Heart left ventricle (tissue), 16 donors: ENCODE measurements at places on chromosomes 2 and 18. TPM values are rescaled to one million over a fixed set of nuclear protein-coding genes. Genes with fewer than 3 reads are reported as not detected.

The CXCR1 gene
- total RNA-seq, result 0.59 TPM

DNA sequence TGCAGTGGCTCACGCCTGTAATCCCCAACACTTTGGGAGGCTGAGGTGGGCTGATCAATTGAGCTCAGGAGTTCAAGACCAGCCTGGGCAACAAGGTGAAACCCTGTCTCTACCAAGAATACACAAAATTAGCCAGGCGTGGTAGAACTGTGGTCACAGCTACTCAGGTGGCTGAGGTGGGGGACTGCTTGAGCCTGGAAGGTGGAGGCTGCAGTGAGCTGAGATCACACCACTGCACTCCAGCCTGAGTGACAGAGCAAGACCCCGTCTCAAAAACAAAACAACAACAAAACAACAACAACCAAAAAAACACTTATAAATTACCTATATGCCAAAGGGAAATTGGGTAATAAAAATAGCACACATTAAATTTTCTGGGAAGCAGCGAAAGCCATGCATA is 141.6 kb downstream of the HDAC4 start:
- H3K4me3 ChIP-seq, result no peak overlapping the region
- no peaks in the 10 kb centered on the region for H3K36me3 ChIP-seq
- peak overlapping the region; percentile 46 for H3K27ac ChIP-seq
- H3K4me1 ChIP-seq, result peaks cover 50% of the 10 kb centered on the region

- H3K27me3 ChIP-seq, result peaks cover 5% of the 10 kb centered on the region
- DNase-seq, result no peak
- no peak overlapping the region for H3K27ac ChIP-seq
- no peaks in the 10 kb centered on the region for H3K36me3 ChIP-seq
- no peak overlapping the region for H3K4me3 ChIP-seq
Measured at GRCh38 chr2:67872481-67872880, 190.3 kb downstream of the C1D start.

The EPHA4 gene
- 18.4 TPM for total RNA-seq

The NFATC1 gene
- 16.0 TPM for total RNA-seq

The CD28 gene
- total RNA-seq, result 2.1 TPM

The ALPP gene
- not detected for total RNA-seq

DNA sequence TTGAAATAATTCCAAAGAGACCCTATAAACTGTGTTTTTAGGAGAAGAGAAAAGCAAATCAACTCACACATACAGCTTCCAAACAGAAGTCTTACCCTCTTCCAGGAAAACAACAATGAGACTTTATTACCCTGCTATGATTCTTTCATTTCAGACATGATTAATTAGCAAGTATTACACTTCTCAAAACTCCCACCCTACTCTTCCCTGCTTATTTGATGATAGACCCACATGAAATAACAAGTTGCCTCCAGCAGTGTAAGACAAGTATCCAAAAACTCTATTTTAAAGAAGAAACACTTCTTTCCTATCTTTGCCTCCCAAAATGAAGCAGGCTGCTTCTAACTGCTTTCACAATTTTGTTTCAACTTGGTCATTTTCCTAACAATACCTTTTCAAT is 4.1 kb downstream of the FIGN start:
- H3K4me3 ChIP-seq, result peak overlapping the region; percentile 60
- H3K27ac ChIP-seq, result peak overlapping the region; percentile 48
- peaks cover 6% of the 10 kb centered on the region for H3K4me1 ChIP-seq
- no peaks in the 10 kb centered on the region for H3K36me3 ChIP-seq

DNA sequence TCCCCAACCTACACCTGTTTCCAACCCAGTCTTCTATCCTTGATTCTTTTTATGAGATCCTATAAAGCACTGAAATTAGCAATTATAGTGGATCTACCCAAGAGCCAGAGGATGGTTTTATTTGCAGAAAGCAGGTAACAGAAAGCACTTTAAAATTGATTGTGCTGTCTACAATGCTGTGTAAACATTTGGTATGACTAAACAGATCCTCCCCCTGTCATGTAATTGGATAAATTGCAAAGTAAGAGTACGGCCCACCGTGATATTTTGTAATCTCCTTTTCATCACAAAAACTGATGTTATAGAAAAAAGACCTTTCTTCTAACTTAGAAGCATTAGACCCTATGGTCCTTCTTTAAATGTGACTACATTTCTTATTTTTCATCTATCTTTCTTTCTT is 11.3 kb upstream of the PPP3R1 start:
- H3K27ac ChIP-seq, result no peak overlapping the region
- no peaks in the 10 kb centered on the region for H3K36me3 ChIP-seq
- H3K4me1 ChIP-seq, result no peaks in the 10 kb centered on the region
- no peak overlapping the region for H3K4me3 ChIP-seq
- DNase-seq, result no peak
- no peaks in the 10 kb centered on the region for H3K27me3 ChIP-seq

DNA sequence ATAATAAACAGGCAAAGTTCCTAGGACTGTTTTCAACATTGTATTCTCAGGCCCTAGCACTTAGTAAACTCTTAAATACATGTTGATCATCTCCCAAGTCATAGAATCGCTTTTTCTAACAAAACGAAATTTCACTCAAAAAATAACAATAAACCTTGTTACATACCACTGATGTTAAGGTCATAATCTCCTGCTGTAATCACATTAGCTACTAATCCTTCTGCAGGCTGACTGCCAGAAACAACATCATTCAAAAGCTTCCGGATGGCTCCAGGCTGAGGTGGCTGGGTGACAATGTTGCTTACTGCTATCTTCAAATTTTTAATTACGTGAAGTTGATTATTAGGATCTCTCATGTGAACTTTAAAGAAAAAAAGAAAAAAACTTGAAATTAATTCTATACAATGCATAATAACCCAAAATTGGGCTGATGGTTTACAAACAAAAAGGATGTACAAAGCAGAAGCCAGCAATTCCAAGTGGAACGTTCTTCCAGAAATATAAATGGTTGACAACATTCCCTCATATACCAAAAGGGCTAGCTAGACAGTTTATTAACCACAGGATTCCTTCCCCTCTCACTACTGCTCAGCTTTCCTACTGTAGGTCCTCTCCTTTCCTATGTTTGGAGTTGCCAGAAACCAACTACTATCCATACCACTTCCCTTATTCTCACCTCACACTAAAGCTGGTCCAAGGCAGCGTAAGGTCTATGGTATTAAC is 11.6 kb downstream of the TRAPPC8 start:
- H3K36me3 ChIP-seq, result peaks cover 55% of the 10 kb centered on the region
- no peak overlapping the region for H3K27ac ChIP-seq
- no peaks in the 10 kb centered on the region for H3K27me3 ChIP-seq
- H3K4me1 ChIP-seq, result peaks cover 5% of the 10 kb centered on the region

The NCOA1 gene
- total RNA-seq, result 32.4 TPM

The ASXL3 gene
- 8.9 TPM for total RNA-seq

The ZSWIM2 gene
- not detected for total RNA-seq

The ASXL2 gene
- total RNA-seq, result 34.1 TPM

The MEP1B gene
- not detected for total RNA-seq

The SATB2 gene
- 0.52 TPM for total RNA-seq

- peak overlapping the region; percentile 61 for H3K27ac ChIP-seq
- H3K27me3 ChIP-seq, result no peaks in the 10 kb centered on the region
- H3K4me1 ChIP-seq, result peaks cover 40% of the 10 kb centered on the region
- no peak overlapping the region for H3K4me3 ChIP-seq
Measured at GRCh38 chr2:173119069-173119807, 43.6 kb downstream of the MAP3K20 start.

- H3K4me1 ChIP-seq, result no peaks in the 10 kb centered on the region
- H3K27me3 ChIP-seq, result peaks cover 12% of the 10 kb centered on the region
- no peaks in the 10 kb centered on the region for H3K36me3 ChIP-seq
- DNase-seq, result no peak
- no peak overlapping the region for H3K27ac ChIP-seq
Measured at GRCh38 chr18:37465958-37466357, 99.6 kb downstream of the CELF4 start.

- no peaks in the 10 kb centered on the region for H3K27me3 ChIP-seq
- no peak overlapping the region for H3K27ac ChIP-seq
- no peaks in the 10 kb centered on the region for H3K36me3 ChIP-seq
Measured at GRCh38 chr2:172348555-172349288, 78.7 kb upstream of the ITGA6 start.

The PROM2 gene
- 1.1 TPM for total RNA-seq

DNA sequence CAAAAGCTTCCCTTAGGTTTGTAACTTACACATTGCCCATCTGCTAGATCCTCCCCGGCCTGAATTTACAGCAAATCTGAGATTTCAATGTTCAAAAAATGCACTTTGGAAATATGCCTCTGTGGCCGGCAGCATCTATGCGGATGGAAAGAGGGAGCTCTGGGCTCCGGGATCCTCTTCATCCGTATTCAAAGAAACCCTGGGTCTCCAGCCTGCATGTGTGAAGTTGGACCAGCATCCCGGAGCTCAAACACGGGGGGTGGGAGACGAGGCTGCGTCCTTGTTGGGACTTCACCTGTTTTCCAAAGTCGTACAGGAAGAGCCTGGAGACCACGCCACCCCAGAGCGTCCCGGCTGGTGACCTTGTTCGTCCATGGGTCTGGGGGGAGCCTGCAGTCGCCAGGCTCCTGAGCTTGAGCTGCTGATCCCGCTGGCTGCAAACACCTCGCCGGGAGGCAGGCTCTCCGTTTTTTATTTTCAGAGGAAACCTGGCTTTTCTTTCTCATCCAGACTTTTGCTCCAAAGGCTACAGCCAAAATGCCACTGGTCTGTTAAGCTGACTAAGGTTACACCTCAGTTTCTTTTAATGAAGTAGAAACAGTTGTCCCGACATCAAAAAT is 77.4 kb downstream of the PTGR3 start:
- peak overlapping the region; percentile 23 for H3K4me3 ChIP-seq
- DNase-seq, result no peak
- no peak overlapping the region for H3K27ac ChIP-seq
- H3K4me1 ChIP-seq, result no peaks in the 10 kb centered on the region
- no peaks in the 10 kb centered on the region for H3K27me3 ChIP-seq
- H3K36me3 ChIP-seq, result no peaks in the 10 kb centered on the region

The IL36B gene
- total RNA-seq, result not detected

GRCh38 chr2:149507974-149508373 is 79.6 kb downstream of the MMADHC start:
- H3K4me3 ChIP-seq, result no peak overlapping the region
- no peak for DNase-seq
- H3K4me1 ChIP-seq, result no peaks in the 10 kb centered on the region
- H3K36me3 ChIP-seq, result no peaks in the 10 kb centered on the region
- H3K27me3 ChIP-seq, result no peaks in the 10 kb centered on the region

DNA sequence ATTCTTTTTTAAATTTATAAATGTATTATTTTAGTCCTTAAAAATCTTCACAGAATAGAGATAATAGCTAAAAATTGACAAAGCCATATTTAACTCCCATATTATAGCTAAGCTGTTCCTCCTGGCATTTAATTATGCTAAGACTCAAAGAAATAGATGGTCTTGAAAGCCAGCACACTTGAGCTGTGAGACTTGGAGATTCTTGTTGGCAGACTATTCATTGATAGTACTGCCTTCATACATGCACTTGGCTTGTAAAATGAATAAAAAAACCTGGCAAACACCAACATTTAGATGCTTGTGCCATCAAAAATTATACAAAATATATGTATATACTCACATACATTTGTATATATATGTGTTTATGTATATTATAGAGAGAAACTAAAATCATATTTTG is 9.7 kb upstream of the LDAH start:
- DNase-seq, result no peak
- H3K4me1 ChIP-seq, result no peaks in the 10 kb centered on the region
- H3K27ac ChIP-seq, result no peak overlapping the region
- H3K36me3 ChIP-seq, result no peaks in the 10 kb centered on the region
- peaks cover 27% of the 10 kb centered on the region for H3K27me3 ChIP-seq

DNA sequence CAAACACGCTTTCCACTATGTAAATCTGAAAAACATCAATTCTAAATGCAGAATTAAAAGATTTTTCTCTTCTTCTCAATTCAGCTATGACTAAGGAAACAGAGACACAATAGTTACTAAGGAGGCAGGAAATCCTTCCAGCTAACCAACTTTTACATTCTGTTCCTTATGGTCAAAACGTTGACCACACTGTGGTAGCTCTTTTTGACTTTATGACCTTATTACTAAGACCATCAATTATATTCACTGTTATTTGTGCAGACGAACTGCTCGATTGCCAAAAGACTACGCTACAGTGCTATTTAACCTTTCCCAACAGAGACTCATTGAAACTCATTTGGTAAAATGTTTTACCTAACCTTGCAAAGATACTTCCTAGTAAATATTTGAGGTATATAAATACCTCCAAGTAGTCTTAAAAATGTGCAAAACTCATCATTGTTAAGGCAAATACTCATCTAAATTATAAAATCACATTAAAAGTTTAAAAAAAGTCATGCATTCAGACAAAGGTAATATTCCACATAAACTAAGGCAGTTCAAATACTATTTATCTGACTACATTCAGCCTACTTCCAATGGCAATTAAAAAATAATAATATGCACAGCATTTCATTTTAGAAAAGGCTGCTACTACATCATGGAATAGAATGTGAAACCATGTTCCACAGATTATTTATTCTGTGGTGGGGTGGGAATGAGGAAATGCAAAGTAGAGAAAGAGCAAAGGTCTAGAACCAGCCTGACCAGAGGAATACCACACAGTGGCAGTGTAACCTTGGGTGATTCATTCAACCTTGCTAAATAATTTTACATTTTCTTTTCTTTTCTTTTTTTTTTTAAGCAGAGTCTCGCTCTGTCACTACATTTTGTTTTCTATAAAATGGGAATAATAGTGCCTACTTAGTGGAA is 139.9 kb downstream of the THADA start:
- H3K4me1 ChIP-seq, result peaks cover 67% of the 10 kb centered on the region
- no peaks in the 10 kb centered on the region for H3K27me3 ChIP-seq
- H3K36me3 ChIP-seq, result no peaks in the 10 kb centered on the region
- no peak overlapping the region for H3K27ac ChIP-seq

- DNase-seq, result peak; percentile 95
- H3K4me1 ChIP-seq, result peaks cover 12% of the 10 kb centered on the region
- no peaks in the 10 kb centered on the region for H3K27me3 ChIP-seq
- peak within 1 kb of the TSS; percentile 81 for H3K4me3 ChIP-seq
Measured at GRCh38 chr2:677056-677958, at the start of gene TMEM18. Gene TMEM18, minus strand, starts transcription at chr2:677406. Its CDS starts 61 bp downstream, at chr2:677345.

DNA sequence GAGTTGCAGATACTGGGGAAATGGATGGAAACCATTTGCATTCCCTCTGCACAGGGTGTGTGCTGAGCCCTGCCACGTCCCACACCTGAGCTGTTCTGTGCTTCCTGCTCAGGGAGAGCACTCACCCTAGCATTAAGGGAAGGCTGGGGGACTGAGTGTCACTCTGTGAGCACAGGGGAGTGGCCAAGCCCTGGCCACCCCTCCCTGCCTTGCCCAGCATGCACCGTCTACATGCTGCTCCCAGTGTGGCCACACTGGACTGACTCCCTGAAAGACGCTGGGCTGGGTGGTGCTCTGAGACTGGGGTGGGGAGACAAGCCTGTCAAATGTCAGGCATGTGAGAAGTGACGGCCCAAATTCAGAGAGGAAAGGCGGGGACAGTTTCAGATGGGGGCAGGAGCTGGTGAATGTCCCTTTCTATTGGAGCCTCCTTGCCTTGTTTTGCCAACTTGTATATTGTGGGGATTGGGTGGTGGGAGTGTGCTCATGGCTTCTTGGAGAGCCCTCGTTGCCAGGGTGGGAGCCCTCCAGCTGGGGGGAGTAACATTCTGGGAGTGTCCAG is 298.4 kb upstream of the HS6ST1 start:
- H3K4me1 ChIP-seq, result no peaks in the 10 kb centered on the region
- H3K4me3 ChIP-seq, result no peak overlapping the region
- no peak overlapping the region for H3K27ac ChIP-seq
- no peaks in the 10 kb centered on the region for H3K36me3 ChIP-seq
- DNase-seq, result no peak

- H3K27ac ChIP-seq, result no peak overlapping the region
- no peaks in the 10 kb centered on the region for H3K4me1 ChIP-seq
- no peaks in the 10 kb centered on the region for H3K27me3 ChIP-seq
- no peak overlapping the region for H3K4me3 ChIP-seq
Measured at GRCh38 chr18:29147944-29148343, 971.0 kb upstream of the CDH2 start.

The IL1RL1 gene
- total RNA-seq, result 0.70 TPM
